ENCODE measurements at places on chromosomes 12 and 14. TPM values are rescaled to one million over a fixed set of nuclear protein-coding genes. Genes with fewer than 3 reads are reported as not detected.
A peak's percentile ranks its signal among the peaks of the same experiment; 100 is the strongest.

DNA sequence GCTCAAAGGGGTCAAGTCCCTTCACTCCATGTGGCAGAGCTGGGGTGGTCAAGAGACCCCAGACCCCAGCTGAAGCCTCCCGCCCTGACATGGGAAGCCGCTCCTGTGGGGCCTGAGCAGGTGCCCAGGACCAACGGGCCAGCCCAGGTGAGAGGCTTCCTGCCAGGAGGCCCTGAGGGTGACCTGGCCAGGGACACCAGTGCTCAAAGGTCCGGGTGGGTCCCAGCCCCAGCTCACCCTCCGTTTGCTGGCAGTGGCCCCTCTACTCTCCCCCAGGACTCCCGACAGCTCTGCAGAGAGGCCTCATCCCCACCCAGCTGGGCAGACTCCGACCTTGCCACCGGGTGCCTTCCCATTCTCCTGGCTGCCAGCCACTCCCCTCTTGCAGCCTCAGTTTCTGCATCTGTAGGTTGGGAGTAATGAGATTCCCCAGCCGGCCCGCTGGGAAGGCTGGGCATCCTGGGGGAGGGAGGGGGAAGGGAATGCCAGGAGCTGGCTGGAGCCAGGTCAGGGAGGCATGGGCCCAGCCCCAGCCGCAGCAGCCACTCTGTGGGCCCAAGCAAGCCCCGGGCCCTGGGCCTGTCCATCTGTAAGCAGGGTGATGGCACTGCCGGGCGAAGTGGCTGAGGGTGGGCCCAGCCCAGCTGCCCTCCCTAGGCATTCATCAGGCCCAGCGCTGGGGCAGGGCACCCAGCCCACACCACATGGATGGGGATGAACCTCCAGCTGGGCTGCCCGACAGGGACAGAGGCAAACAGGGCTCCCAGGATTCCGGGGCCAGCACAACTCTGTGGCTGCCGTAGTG, 10.3 kb upstream of the INF2 start:
- peaks cover 22% of the 10 kb centered on the region for H3K4me1 ChIP-seq
- peak overlapping the region; percentile 85 for H3K27ac ChIP-seq
- H3K36me3 ChIP-seq: no peaks in the 10 kb centered on the region
- H3K4me3 ChIP-seq: peak overlapping the region; percentile 77
- peaks cover 13% of the 10 kb centered on the region for H3K27me3 ChIP-seq
- no peak for DNase-seq

DNA sequence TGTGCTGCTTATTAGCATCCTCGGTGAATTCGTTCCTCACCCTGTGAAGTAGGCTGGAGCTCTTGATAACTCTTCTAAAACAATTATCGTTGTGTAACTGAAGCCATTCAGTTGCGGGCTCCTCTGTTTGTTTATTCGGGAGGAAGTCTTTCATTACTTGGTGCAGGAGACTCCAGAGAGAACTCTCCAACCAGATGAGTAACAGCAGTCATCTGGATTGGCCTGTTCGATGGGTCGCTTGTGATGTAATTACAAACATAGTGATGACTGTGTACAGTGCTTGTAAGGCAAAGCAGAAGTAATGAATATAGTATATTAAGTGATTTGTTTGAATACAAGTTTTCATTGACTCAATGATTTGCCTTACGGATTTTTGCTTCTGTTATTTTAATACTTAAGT, 10.9 kb downstream of the ATP6V0A2 start:
- peak overlapping the region; percentile 34 for H3K27ac ChIP-seq
- H3K4me3 ChIP-seq: no peak overlapping the region
- peaks cover 53% of the 10 kb centered on the region for H3K36me3 ChIP-seq
- H3K4me1 ChIP-seq: peaks cover 21% of the 10 kb centered on the region
- no peak for DNase-seq

DNA sequence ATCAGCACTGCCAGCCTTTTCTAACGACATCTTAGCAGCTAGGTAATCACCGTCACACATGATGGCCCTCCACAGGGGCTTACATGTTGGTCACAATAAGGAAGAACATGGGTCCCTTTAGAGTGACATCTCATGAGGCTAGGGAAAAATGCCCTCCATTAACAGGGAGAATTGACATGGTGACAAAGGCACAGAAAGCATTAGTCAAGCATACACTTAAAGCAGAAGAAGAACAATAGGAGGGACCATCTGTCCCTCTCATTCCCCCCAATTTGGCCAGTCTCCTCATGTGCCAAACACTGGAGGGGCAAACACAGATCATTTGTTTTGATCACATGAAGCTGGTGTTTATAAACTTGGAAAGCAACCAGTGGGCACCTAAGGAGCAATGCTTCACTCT, 78.0 kb downstream of the GRIP1 start:
- no peak overlapping the region for H3K27ac ChIP-seq
- no peaks in the 10 kb centered on the region for H3K4me1 ChIP-seq
- H3K36me3 ChIP-seq: no peaks in the 10 kb centered on the region
- no peak for DNase-seq
- no peak overlapping the region for H3K4me3 ChIP-seq

- H3K4me3 ChIP-seq: no peak overlapping the region
- H3K27ac ChIP-seq: no peak overlapping the region
- DNase-seq: no peak
- H3K4me1 ChIP-seq: no peaks in the 10 kb centered on the region
- H3K27me3 ChIP-seq: peaks cover 14% of the 10 kb centered on the region
Observed at GRCh38 chr14:96754845-96755184, 42.4 kb upstream of the VRK1 start.

- H3K4me3 ChIP-seq: peak overlapping the region; percentile 30
- no peaks in the 10 kb centered on the region for H3K36me3 ChIP-seq
- no peak for DNase-seq
- H3K27me3 ChIP-seq: peaks cover 45% of the 10 kb centered on the region
- no peaks in the 10 kb centered on the region for H3K4me1 ChIP-seq
Observed at GRCh38 chr14:100567009-100567876, 20.0 kb downstream of the BEGAIN start.

- no peaks in the 10 kb centered on the region for H3K4me1 ChIP-seq
- H3K27me3 ChIP-seq: peaks cover 7% of the 10 kb centered on the region
- DNase-seq: no peak
- no peak overlapping the region for H3K4me3 ChIP-seq
- H3K27ac ChIP-seq: no peak overlapping the region
- no peaks in the 10 kb centered on the region for H3K36me3 ChIP-seq
Observed at GRCh38 chr14:101259748-101260147, 301.5 kb upstream of the DIO3 start.

DNA sequence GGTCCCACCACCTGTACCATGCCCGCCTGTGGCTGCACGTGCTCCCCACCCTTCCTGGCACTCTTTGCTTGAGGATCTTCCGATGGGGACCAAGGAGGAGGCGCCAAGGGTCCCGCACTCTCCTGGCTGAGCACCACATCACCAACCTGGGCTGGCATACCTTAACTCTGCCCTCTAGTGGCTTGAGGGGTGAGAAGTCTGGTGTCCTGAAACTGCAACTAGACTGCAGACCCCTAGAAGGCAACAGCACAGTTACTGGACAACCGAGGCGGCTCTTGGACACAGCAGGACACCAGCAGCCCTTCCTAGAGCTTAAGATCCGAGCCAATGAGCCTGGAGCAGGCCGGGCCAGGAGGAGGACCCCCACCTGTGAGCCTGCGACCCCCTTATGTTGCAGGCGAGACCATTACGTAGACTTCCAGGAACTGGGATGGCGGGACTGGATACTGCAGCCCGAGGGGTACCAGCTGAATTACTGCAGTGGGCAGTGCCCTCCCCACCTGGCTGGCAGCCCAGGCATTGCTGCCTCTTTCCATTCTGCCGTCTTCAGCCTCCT, 1.1 kb downstream of the INHBE start:
- DNase-seq: peak; percentile 86
- peaks cover 9% of the 10 kb centered on the region for H3K27me3 ChIP-seq
- no peak overlapping the region for H3K27ac ChIP-seq
- H3K36me3 ChIP-seq: no peaks in the 10 kb centered on the region
- H3K4me1 ChIP-seq: peaks cover 32% of the 10 kb centered on the region
- peak overlapping the region; percentile 53 for H3K4me3 ChIP-seq

- no peak overlapping the region for H3K27ac ChIP-seq
- H3K36me3 ChIP-seq: no peaks in the 10 kb centered on the region
- no peak for DNase-seq
- H3K4me3 ChIP-seq: no peak overlapping the region
Observed at GRCh38 chr12:64053117-64053516, 169.0 kb downstream of the KICS2 start.

DNA sequence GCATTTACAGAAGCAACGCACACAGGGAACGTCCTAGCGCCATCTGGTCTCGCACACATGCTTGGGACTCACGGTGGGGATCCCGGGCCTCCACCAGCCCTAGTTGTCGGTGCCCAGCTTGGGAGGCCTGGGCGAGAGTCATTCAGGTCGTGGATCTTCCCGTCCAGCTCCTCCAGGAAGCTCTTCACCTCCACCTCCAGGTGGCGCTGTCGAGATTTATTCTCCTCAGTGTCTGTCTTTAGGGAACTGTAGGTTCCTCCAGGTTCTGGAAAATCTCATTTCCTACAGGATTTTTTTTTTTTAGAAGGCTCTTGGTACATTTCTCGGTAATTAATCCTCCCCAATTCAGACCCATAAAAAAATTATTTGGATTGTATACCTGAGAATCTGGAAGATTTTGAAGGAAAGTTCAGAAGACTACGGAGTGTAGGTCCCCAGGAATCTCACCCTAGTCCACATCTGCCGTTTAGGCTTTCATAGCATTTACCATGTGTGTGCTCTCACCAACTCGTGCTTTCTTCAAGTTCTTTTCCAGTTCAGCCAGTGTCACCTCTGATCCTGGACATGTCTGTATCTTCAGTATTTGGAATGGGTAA, 910.0 kb downstream of the TMEM121 start:
- H3K4me1 ChIP-seq: no peaks in the 10 kb centered on the region
- H3K36me3 ChIP-seq: no peaks in the 10 kb centered on the region
- H3K27ac ChIP-seq: no peak overlapping the region
- no peak overlapping the region for H3K4me3 ChIP-seq

GRCh38 chr14:63867933-63868921, 15.4 kb downstream of the SYNE2 start:
- peak overlapping the region; percentile 15 for H3K27ac ChIP-seq
- peak; percentile 81 for DNase-seq
- no peaks in the 10 kb centered on the region for H3K27me3 ChIP-seq
- H3K4me3 ChIP-seq: peak overlapping the region; percentile 45
- peaks cover 42% of the 10 kb centered on the region for H3K4me1 ChIP-seq
- peaks cover 7% of the 10 kb centered on the region for H3K36me3 ChIP-seq

GRCh38 chr12:65668981-65669695, 155.1 kb upstream of the HMGA2 start:
- no peak for DNase-seq
- no peaks in the 10 kb centered on the region for H3K36me3 ChIP-seq
- H3K4me3 ChIP-seq: no peak overlapping the region

GRCh38 chr12:16220120-16220519, 57.4 kb downstream of the SLC15A5 start:
- no peaks in the 10 kb centered on the region for H3K27me3 ChIP-seq
- DNase-seq: no peak
- H3K27ac ChIP-seq: no peak overlapping the region
- H3K4me1 ChIP-seq: no peaks in the 10 kb centered on the region

DNA sequence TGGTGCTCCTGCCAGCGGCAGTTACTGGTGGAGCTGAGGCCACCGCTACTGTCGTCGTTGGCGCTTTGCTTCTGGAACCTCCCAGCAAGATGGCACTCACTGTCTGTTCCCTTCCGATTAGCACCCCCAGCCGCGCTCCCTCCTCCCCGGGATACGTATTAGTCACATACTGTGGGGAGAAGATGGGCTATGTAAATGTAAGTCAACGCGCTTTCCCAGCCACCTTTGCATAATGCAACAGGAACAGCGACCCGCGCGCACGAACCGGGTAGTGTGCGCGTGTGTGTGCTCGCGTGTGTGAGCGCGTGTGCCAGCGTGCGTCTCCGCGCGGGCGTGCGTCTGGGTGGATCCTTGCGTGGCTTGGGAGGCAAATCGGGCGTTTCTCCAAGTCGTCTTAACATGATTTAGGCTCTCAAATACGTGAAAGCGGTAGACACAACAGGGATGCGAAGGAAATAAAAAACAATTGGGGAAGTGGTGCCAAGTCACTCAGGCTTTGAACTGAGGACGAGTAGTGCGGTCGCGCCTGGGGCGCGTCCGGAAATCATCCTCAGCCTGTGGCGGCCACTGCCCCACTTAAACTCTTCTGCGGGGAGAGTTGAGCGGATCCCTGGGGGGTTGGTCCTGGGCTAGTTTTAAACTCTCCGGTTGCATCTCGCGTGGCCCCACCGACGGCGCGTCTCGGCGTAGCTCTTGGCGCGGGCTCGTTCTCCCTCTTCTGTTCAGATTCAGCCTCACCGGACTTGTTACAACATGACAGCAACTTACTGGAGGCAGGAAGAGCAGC, 1.8 kb downstream of the FLRT2 start:
- peaks cover 73% of the 10 kb centered on the region for H3K27me3 ChIP-seq
- peaks cover 7% of the 10 kb centered on the region for H3K4me1 ChIP-seq
- H3K27ac ChIP-seq: peak overlapping the region; percentile 34
- peaks cover 4% of the 10 kb centered on the region for H3K36me3 ChIP-seq

GRCh38 chr12:32515137-32515873, 115.9 kb downstream of the FGD4 start:
- H3K27ac ChIP-seq: no peak overlapping the region
- H3K4me1 ChIP-seq: no peaks in the 10 kb centered on the region
- H3K4me3 ChIP-seq: no peak overlapping the region

DNA sequence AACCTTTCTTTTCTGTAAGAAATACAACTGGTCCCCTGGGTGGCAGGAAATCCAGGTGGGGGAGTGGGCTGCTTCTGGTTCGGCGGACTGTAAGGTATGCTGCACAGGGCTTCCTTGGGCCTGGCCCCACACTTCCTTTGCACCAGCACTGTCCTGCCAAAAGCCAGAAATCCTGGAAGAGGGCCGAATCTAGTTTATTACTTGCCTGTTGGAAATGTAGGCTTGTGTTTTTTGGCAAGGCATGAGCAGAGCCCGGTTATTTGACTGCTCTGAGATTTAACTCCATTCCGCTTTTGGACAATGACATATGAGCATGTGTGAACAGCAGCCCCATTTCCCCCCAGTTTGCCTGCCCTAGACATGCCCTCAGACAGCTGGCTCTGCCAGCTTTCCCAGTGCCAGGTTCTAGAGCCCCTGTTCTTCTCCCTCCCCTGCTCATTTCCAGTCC, 86.6 kb downstream of the BORCS5 start:
- H3K27ac ChIP-seq: peak overlapping the region; percentile 91
- H3K27me3 ChIP-seq: no peaks in the 10 kb centered on the region
- H3K4me3 ChIP-seq: no peak overlapping the region
- DNase-seq: no peak
- H3K36me3 ChIP-seq: peaks cover 23% of the 10 kb centered on the region

- H3K4me3 ChIP-seq: no peak overlapping the region
- H3K27ac ChIP-seq: no peak overlapping the region
- no peaks in the 10 kb centered on the region for H3K36me3 ChIP-seq
- no peaks in the 10 kb centered on the region for H3K27me3 ChIP-seq
- no peaks in the 10 kb centered on the region for H3K4me1 ChIP-seq
- peak; percentile 54 for DNase-seq
Observed at GRCh38 chr14:87049950-87050349, 943.0 kb downstream of the GALC start.

Gene CD163L1
- not detected for total RNA-seq

Gene FAM186B
- 0.16 TPM for total RNA-seq

Gene TAMALIN
- total RNA-seq: 10.4 TPM

Gene ZBTB39
- total RNA-seq: 11.0 TPM

Gene TRHDE
- not detected for total RNA-seq

Gene ARHGDIB
- total RNA-seq: 452 TPM

Gene RNASE7
- not detected for total RNA-seq

Gene BDKRB1
- total RNA-seq: not detected
